ENCODE measurements at places on chromosomes 2 and 18. TPM values are rescaled to one million over a fixed set of nuclear protein-coding genes. Genes with fewer than 3 reads are reported as not detected.
A peak's percentile ranks its signal among the peaks of the same experiment; 100 is the strongest.

DNA sequence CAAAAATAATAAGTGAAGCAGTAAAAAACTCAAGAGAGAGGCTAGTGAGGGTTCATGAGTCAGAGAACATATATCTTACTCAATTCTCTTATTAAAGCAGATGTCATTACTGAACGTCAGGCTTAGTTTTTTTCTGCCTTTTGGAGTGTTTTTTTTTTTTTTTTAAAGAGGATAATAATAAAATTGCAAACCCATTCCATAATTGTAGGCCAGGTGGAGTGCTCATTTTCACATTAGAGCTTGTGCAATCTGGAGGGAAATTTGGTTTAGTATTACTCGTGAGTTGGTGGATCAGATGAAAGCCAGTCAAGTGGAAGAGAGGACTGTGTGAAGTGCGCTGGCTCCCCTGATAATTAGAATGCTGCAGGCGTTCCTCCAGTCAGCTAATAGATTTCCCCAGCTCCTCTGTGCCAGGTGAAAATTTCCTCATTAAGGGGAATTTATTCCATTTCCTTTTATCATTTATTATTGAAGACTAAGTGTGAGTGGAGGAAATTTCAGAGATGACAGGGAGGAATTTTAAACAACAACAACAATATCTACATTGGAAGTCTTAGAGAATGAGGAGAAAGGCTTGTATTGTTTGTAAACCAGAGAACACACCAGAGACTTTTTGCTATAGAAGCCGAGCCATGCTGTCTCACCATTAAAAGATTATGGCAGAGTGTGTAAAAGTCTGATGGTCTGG lies 74.6 kb downstream of the CPS1 start:
- no peaks in the 10 kb centered on the region for H3K27me3 ChIP-seq
- H3K4me3 ChIP-seq = no peak overlapping the region
- no peak for DNase-seq
- H3K4me1 ChIP-seq = no peaks in the 10 kb centered on the region

- peak; percentile 54 for DNase-seq
- H3K27me3 ChIP-seq = no peaks in the 10 kb centered on the region
- peaks cover 11% of the 10 kb centered on the region for H3K4me1 ChIP-seq
- H3K36me3 ChIP-seq = no peaks in the 10 kb centered on the region
These were observed 113.0 kb downstream of the TGFA start for GRCh38 chr2:70440621-70441020.

GRCh38 chr2:71796174-71796593 lies 342.8 kb downstream of the DYSF start:
- no peak overlapping the region for H3K4me3 ChIP-seq
- no peaks in the 10 kb centered on the region for H3K27me3 ChIP-seq
- H3K36me3 ChIP-seq = no peaks in the 10 kb centered on the region
- H3K27ac ChIP-seq = no peak overlapping the region
- no peaks in the 10 kb centered on the region for H3K4me1 ChIP-seq
- no peak for DNase-seq

- no peak overlapping the region for H3K27ac ChIP-seq
- H3K27me3 ChIP-seq = no peaks in the 10 kb centered on the region
- peaks cover 5% of the 10 kb centered on the region for H3K36me3 ChIP-seq
These were observed 153.1 kb downstream of the TTC27 start for GRCh38 chr2:32780961-32781360.

GRCh38 chr2:68643011-68643873 lies at the start of gene PROKR1:
Gene PROKR1 (plus strand): TSS chr2:68643579. CDS start chr2:68645822, 2,243 bp downstream.
- H3K4me3 ChIP-seq = no peak within 1 kb of the TSS
- H3K36me3 ChIP-seq = no peaks in the 10 kb centered on the region
- peak; percentile 13 for DNase-seq
- no peak within 1 kb of the TSS for H3K27ac ChIP-seq

GRCh38 chr2:172323861-172324597 lies 103.4 kb upstream of the ITGA6 start:
- no peaks in the 10 kb centered on the region for H3K4me1 ChIP-seq
- no peak for DNase-seq
- no peaks in the 10 kb centered on the region for H3K36me3 ChIP-seq
- no peak overlapping the region for H3K4me3 ChIP-seq
- H3K27ac ChIP-seq = no peak overlapping the region

The SLC25A12 gene
- polyA plus RNA-seq = 16.4 TPM

The TMEM198 gene
- not detected for polyA plus RNA-seq
